ENCODE measurements at places on chromosomes 3 and 15.

GRCh38 chr3:112814266-112814665 lies 32.4 kb downstream of the CD200R1L start:
- DNase-seq: no peak

GRCh38 chr3:155585384-155585783 lies 159.5 kb downstream of the PLCH1 start:
- no peak for DNase-seq

GRCh38 chr15:60945196-60945595 lies 283.9 kb downstream of the RORA start:
- no peak for DNase-seq

- no peak for DNase-seq
Measured at GRCh38 chr15:66378814-66379430, 7.8 kb upstream of the MAP2K1 start.

- no peak for DNase-seq
Measured at GRCh38 chr3:16793321-16793720, 91.4 kb upstream of the PLCL2 start.

DNA sequence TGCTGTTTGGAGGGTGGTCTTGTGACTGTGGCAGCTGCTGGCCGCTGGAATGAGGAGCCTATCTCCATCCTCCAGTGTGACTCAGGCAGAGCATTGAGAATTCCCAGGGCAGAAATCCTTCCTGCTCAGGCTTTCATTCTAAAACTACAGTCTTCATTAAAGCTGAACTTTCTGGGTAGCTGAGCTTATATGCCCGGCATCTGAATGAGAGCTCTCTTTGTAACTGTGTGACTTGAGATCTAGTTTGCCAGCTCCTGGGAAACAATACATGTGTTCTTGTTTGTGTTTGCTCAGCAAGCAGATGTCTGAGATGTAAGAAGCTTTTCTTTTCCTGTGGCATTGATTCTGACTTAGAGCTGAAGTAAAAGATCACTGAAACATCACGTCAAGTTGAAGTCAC lies 22.4 kb downstream of the RLBP1 start:
- DNase-seq: no peak

DNA sequence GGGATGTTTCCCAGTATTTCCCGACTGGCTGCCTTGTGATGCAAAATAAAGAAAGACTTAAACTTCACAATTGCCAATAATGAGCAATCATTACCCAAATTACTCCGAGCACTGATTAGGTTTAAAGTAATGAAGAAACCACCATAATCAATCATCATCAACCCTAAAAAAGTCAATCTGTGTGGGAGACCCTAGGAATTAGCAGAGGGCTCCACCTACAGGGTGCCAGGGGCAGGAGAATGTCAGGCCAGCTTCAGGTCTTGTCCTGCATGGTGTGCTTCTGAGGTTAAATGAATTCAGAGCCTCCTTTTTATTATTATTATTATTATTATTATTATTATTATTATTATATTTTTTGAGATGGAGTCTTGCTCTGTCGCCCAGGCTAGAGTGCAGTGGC lies 478.0 kb upstream of the ARRDC4 start:
- no peak for DNase-seq

- DNase-seq: no peak
Measured at GRCh38 chr15:69107025-69107620, 53.3 kb upstream of the GLCE start.

DNA sequence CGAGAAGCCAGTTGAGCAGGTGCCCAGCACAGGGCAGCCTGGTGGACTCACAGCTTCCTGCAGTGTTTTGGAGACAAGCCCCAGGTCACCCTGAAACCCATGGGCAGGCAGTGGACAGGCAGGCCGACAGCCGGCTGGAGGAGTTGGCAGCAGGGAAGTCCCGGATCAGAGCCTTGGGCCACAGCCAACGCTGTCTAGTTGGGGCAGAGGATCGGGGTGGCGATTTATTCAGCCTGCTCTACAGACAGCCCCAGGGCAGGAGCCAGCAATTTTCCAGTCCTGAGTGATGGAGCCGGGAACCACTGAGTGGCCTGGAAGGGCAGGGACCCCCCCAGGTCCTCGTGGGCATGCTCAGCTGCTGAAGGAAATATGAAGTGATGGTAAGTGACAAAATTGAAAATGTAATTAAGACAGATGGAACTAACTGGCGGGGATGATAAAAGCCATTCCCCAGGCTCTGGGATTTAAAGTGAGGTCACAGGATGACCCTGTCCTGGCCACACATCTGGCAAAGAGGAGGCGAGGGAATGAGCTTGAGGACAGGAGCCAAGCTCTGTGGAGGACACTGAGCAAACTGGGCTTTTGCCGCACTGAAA lies 34.4 kb upstream of the TBC1D21 start:
- no peak for DNase-seq

GRCh38 chr3:186075489-186075888 lies 33.4 kb downstream of the ETV5 start:
- DNase-seq: no peak

DNA sequence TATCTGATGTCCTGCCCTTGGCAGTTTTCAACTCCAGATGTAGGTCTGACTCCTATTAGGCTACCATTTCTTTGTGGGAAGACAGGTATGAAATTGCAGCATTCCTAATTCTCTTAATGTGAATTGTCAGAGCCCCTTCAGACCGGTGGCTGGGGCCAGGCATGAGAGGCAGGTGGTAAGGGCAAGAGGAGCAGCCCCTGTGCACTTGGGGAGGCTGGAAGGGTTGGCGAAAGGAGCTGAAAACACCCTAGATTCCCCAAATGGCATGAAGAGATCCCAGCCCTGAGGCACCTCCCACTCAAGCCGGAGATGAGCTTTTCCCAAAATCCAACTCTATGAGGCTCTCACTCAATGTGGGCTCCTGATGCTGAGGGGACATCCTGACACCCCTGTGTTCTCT lies 453.2 kb downstream of the NR2F2 start:
- DNase-seq: no peak

DNA sequence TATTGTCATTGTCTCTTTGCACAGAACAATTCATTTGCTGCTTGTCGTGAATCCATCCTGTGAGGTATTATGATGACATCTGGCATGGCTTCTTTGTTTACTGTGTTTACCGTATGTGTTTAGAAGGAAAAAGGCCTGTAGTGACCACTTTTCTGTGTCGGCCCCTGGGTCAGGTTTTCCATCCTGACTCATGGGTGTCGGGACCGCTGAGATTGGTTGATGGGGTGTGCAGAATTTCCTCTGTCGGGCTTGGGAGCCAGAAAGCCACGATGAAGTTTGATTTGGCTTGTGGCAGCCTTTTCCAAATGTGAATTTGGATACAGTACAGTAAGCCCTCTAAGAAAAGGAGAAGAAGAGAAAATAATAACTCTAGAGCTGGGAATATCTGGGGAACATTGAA lies 113.5 kb downstream of the FNDC3B start:
- DNase-seq: no peak

DNA sequence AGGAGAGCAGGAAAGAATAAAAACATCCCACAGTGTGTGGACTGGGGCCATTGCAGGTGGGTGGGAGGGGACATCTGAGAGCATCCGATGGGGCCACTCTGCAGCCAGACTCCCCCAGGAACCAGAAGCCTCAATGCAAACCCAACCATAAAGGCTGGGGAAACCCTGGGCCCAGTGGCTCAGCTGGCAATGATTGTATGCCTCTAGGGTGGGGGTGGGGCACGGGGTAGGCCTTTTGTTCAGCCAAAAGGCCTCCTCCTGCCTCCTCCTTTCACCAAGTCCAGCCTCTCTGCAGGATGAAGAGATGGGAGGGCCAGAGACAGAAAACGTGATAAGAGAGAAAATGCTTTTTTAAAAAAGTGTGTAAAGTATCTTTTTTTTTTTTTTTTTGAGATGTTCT lies 45.5 kb upstream of the HERC1 start:
- no peak for DNase-seq

DNA sequence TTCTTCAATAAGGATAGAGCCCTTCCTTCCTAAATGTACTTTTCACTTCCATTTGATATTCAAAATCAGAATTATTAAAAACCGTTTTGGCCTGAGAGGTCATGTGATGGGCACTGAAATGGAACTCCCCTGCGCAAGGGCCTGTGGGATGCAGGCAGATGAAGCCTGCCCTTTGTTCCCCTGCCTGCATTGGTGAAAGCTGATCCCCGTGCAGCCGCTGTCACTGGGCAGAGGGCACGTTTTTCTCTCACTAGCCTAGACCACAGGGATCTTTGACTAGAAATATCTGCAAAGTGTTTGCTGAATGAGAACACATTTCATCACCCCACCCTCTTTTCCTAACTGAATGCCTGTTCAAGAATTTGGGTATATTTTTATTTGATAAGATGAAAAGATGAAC lies 74.9 kb downstream of the TIPARP start:
- DNase-seq: no peak

GRCh38 chr15:32679298-32679690 lies 37.8 kb downstream of the SCG5 start:
- DNase-seq: no peak

DNA sequence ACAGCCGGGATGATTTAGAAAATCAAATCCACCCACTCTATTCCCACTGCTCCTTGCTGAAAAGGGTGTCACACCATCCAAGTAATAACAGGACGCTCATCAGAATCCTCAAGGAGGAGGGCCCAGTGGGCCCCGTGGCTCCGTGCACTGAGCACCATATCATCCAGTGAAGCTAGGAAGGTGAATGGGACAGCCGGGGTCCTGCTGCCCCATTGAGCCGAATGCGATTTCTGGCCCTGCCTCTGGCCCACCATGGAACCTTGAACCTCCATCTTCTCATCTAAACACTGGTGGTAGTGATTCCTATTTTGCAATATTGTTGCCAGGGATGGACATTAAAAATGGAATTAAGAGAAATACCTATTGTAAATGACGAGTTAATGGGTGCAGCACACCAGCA lies 99.1 kb upstream of the SLC6A11 start:
- DNase-seq: no peak
